ENCODE measurements at places on chromosomes 7 and 10.

DNA sequence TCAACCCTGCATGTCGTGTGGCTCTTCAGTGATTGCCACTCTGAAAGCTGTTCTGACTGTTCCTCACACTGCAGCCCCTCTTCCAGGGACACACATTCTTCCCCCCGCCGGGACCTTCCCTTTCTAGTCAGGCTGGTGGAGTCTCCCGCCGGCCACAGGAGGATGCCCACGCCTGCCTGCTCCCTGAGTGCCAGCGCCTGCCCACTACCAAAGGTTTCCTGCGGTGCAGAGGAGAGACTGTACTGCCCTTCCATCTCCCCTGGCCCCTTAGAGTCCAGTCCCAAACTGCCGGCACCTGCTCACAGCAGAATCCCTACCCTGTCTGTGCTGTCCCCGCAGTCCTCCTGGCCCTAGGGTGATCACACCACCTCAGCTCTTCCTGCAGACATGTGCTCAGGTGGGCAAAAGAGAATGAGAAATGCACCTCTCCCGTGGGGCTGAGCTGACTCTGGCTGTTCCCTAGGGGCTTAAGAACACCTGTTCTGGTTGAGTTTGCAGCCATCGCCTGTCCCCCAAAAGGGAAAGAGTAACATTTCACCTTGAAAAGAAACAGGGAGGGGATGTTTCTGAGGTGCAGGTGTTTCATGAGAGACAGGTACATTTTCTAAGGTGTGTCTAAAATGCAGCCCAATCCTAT is 1.4 kb downstream of the PODXL start:
- DNase-seq = no peak

DNA sequence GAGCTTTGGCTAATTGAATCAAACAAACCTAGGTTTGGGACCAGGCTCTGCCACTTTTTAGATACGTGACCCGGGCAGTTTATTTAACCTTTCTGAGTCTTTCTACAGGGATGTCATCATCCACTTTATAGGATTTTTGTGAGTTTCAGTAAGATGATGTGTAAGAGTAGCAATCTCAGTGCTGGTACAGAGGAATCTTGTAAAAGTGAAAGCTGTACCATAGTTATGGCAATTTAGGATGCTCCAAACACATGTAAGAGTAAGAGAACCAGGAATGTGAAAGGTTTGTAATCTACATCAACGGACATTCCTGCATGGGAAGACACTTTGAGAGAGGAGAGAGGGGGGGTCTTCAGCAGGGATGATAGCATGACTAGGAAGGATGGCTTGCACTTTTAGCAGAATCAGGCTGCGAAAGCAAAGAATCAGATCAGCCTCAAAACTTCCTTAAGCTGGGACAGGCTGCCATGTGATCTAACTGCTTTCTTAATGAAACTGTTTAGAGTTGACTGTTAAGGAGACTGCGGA is 968 bp downstream of the NOLC1 start:
- DNase-seq = no peak

DNA sequence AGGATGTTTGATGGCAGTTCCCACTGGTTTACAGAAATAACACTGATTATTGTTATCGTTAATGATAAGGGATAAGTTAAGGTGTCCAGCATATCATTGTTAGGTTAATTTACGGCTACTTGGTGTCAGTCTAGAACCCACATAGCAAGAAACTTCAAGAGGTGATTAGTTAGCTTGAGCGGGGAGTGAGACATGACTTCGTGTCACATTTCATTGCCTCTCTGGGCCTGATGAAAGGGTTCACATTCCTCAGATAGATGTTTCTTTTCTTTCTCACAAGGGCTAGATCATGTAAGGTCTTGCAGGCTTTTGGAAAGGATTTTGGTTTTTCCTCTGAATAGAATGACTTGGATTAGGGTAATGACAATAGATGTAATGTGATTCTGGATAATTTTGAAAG is 26.7 kb downstream of the WAC start:
- no peak for DNase-seq

DNA sequence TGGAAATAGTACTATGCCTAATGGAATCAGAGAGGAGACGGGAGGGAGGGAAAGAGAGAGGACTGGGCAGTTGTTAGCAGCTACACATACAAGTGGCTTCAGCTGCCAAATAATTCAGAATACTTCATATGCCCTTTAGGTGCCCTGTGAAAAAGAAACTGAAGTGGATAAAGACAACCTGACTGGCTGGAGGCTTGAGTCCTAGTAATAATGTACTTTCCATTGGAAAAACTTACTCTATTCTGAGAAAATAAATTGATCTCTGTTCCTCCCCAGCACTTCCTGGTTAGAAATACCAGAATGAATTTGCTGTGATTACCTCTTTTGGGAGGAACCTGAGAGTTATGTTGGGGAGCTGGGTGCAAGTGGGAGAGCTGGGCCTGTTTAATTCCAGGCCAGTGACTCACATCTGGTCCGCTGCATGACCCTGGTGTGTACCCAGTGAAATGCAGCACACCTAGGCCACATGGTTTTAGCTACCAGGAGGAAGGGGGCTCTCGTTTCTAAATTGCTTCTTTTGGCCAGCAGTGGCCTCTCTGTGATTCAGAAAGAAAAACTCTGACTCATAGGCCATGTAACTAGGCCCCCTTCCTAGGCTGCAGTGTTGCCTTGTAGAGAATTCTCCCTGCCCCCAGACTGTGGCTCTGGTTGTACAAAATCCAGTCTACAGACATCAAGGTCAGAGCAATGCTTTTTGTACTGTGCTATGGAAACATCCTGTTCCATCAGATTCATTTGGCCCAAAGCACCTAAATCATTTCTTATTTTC is 6.5 kb downstream of the AGFG2 start:
- peak; percentile 64 for DNase-seq

DNA sequence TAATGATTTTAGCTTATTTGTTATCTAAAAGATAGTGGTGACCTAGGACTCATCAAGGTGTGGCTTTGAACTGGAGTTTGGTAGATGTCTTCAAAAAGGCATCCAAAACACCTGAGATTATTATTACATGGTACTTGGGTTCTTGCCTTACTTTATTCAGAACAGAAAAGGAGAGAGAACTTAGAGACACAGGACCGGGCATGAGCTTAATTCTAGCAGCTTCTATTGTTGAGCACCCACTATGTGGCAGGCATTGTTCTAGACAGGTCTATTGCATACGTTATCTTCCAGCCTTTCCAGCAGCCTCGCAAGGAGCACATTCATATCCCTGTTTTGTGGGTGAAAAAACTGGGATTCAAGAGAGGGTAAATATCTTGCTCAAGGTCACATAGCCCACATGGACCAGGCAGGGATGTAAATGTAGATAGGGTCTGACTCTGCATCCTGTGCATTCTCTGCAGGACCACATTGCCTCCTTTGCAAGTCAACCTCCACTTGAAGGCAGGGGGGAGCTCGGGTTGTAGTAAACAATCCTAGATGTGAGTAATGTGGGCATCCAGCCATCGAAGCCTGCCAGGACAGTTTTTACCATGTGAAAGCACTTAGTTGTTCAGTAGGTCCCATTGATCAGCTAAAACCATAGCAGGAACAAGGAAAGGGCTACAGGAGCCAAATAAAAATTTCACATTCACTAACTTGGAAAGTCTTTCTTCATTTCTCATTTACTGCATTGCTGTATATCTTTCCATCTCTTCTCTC is 551.4 kb downstream of the LRMDA start:
- no peak for DNase-seq

DNA sequence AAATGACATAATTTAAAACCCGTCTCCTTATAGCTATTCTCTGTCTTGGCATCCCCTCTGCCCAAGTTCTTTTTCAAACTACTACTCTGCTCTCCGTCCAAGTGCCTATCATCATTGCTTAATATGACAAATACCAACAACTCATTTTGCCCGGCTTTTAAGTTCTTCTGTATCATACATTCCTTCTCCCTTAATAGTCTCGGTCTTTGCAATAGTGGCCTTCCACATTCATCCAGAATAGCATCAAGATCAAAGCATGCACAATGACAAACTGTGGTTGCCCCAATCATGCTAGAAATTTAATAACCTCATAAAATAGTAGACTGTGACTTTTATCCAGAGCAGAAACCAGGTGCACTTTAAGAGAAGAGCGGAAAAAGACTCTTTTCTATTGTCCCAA is 198.9 kb downstream of the ETV1 start:
- no peak for DNase-seq

All from stimulated activated CD4-positive, alpha-beta T cell treated with anti-CD3 and anti-CD28 coated beads, Interleukin-12 subunit alpha, Interleukin-12 subunit beta, amount 100 ng/mL, for 48 hours (primary cell).